ENCODE measurements at places on chromosomes 13 and 19.

- DNase-seq: no peak
Measured at GRCh38 chr13:107234319-107235073, 666.6 kb upstream of the ARGLU1 start.

DNA sequence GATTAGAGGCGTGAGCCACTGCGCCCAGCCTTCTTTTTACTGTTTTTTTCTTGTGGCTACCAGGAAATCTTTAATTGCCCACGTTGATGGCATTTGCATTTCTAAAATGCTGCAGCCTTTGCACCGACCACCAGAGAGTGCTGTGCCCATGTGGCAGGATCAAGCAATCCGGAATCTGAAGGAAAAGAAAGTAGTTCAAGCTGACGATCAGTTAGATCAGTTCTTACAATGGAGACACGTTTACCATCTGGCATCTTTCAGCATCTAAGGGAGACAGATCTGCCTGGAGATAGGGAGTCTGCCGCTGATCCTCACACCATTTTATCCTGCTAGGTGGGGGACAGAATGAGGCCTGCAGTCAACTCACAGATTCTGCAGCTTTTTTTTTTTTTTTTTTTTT, 19.9 kb downstream of the TINCR start:
- no peak for DNase-seq

- DNase-seq: no peak
Measured at GRCh38 chr19:2511991-2512390, 36.1 kb downstream of the GADD45B start.

- no peak for DNase-seq
Measured at GRCh38 chr19:29185427-29185826, 27.5 kb downstream of the UQCRFS1 start.

GRCh38 chr13:91079176-91079575, 268.3 kb upstream of the MIR17HG start:
- no peak for DNase-seq

- DNase-seq: peak; percentile 89
Measured at GRCh38 chr19:41373993-41374392, 2.3 kb upstream of the TMEM91 start.

DNA sequence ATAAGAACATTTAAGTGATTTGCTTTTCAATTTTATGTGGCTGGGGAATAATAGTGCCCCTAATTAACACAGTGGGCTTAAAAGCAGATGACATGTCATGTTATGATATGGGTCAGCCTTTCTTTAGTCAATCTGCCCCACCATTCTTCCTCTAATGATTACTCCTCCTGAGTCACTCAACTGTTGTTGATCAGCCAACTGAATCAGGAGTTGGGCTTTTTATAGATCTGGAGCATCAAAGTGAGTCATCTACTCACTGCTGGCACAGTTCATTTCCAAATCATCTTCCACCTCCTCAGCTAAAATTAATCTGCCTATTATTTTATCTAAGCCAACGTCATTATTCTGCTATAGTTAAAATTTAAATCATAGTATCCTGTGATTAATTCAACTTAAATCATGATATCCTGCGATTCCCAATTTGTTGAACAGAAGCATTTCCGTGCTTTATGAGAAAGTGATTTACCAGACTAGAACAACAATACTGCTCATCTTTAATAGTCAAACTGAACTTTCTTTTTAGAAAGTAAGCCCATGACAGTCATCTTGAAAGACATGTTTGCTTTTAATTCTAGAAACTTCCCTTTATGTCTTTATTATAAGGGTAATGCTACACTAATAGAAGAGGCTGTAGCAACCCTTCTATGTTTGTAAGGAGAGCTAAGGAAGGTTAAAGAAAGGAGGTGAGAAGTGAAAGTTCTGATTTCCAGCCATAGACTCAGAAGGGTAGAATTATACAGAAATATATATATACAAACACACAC, 551.4 kb downstream of the TBC1D4 start:
- no peak for DNase-seq
